ENCODE measurements at places on chromosomes 11 and 22. TPM values are rescaled to one million over a fixed set of nuclear protein-coding genes. Genes with fewer than 3 reads are reported as not detected.

DNA sequence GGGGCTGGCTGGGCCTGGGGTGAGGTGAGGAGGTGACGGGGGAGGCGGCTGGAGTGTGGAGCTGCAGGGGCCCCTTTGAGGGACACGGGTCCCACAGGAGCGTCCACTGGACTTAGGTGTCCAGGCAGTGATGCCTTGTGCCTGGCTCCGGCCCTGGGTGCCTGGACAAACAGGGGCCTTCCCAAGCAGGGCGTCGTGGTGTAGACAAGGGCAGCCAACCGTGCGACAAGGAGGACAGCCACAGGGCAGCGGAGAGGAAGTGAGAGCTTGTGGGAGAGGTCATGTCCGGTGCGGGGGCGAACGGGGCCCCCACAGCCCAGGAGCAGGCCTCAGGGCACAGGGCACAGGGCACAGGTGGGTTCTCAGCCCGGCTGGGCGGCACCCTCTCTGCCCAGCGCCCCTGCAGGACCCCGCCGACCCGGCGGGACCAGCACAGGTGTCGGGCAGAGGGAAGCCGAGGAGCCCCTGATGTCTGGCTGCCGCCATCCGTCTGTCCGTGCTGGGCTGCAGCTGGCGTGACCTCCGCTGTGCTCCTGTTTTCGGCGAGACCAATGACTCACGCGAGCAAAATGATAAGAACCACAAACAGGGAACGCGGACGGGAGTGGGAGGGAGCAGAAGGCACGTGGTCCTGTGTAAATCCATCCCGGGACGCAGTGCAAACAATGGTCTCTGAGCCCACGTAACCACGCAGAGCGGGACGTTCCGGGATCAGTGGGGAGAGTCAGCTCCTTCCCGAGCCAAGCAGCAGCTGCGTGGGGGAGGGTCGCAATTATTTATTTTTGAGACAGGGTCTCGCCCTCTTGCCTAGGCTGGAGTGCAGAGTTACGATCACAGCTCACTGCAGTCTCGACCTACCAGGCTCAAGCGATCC, 49.1 kb upstream of the A4GALT start:
- DNase-seq, result peak; percentile 1

- DNase-seq, result peak; percentile 94
Observed at GRCh38 chr11:116772443-116773202, at the start of gene BUD13. Gene BUD13, minus strand, starts transcription at chr11:116772987. Its CDS starts 23 bp downstream, at chr11:116772964.

GRCh38 chr11:72974487-72975205, 160.4 kb downstream of the ATG16L2 start:
- DNase-seq, result no peak

GRCh38 chr22:22235558-22235957, 9.0 kb upstream of the VPREB1 start:
- peak; percentile 61 for DNase-seq

The RELA gene
- total RNA-seq, result 11.0 TPM

The RASL10A gene
- total RNA-seq, result 0.09 TPM

The AMOTL1 gene
- total RNA-seq, result 22.6 TPM

The HBD gene
- not detected for total RNA-seq
